NCI-H510A treated with DMSO at 0.1 percent for 48 hours (cell line): ENCODE measurements at places on chromosomes 16 and 17.

DNA sequence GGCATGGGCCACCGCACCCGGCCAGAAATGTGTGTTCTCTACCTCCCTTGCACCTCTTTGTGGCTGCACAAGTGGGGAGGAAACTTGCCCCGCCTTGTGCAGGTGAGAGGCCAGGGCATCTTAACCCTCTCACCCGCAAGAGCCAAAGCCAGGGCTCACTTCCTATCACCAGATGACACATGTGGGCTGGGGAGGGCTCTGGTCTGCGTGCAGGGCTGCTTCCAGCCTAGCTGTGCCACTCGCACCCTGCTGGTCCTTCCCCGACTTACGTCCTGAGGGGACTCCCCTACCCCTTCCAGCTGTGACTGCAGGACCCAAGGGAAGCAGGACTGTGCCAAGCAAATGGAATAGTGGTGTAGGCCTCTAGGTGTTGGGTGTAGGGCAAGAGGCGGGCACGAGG is 6.9 kb downstream of the MIEF2 start:
- DNase-seq, result no peak

- DNase-seq, result no peak
Observed at GRCh38 chr17:68441070-68441770, 16.1 kb downstream of the WIPI1 start.

DNA sequence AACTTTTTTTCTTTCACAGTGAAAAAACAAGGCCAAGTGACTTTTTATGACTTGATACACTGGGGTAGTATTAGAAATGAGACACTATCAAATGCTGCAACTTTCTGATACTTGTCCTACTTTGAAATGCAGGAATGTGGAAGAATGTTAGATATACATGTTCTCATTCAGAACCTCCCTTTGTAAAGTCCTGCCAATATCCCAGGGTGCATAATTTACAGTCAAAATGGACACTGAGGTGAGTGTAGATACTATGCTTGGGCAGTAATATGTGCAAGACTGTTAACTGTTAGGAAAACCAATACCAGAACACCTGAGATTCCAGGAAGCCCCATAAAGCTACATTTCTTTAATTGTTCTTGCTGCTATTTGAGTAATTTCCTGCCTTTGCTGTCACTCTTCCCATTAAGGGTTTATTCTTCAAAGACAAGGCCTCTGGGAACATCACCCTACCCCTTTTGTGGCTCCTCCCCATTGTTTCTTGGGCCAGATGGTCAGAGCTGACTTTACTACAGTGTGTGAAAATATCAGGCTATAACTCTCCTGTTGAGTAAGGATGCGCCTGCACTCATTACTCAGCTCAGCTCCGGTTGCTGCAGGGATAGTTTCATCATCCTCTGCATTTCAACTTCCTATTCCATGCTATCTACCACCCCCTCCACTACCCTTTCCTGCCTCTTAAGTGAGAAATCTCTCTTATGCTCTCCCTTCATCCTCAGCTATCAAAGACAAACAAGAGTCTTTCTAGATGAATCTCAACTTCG is 48.7 kb downstream of the TMEM100 start:
- no peak for DNase-seq

DNA sequence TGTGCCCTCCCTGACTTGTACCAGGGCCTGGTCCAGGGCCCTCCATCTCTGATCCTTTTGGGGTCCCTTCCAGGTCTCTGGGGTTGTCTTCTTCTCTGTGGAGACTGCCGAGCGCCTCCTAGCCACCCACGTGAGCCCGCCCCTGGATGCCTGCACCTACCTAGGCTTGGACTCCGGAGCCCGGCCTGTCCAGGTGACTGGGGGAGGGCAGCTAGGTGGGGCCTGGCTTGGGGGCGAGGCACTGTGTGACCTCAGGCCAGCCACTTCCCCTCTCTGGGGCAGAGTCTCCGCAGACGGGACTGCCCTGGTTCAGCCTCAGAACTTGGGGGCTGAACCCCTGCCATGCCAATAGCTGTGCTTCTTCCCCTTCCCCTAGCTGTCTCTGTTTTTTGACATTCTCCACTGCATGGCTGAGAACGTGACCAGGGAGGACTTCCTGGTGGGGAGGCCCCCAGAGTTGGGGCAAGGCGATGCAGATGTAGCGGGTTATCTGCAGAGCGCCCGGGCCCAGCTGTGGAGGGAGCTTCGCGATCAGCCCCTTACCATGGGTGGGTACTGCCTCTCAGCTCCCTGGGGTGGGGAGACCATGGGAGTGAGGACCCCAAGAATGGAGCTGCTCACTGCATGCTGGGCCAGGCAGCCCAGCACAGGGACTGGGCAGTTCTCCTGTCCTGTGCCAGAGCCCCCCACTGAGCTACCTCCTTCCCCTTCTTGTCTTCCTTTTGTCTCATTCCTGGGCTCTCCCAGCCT is 14.6 kb downstream of the FCSK start:
- DNase-seq, result no peak

GRCh38 chr17:37054894-37055293 is 106.1 kb downstream of the AATF start:
- DNase-seq, result no peak

GRCh38 chr17:77363821-77364361 is 223.1 kb downstream of the SEC14L1 start:
- no peak for DNase-seq

DNA sequence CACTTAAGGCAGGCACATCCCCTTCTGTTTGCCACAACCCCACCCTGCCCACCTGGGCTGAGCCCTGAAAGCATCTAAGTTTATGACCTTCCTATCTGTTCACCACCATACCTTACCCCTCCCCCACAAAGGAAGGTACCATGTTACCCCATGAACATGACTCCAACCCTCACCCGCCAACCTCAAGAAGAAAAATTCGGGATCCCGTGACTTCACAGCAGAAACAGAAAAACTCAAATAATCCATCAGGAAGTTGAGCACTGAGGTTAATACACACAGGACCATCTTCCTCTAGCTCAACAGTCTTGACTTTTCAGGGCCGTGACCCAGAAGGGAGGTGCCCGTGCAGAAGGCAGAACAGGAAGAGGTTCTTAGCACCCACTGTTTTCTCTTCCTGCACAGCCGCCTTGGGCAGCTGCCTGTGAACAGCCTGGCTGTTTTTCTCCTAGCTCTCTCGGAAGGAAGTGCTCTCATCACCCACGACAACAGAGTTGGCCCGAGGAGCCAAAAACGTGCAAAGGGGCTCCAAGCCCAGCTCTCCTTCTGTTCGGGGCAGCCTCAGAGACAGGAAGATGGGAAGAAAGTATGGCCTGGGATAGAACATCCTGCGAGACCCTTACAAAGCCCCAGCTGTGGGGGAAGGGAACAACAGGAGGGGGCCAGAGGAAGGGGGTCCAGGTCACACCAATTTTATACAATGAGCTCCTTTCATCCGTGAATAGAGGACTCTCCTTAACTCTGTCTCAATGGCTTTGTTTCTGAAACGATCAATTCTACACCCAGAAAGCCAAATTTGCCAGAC is 101.1 kb downstream of the XYLT1 start:
- no peak for DNase-seq

DNA sequence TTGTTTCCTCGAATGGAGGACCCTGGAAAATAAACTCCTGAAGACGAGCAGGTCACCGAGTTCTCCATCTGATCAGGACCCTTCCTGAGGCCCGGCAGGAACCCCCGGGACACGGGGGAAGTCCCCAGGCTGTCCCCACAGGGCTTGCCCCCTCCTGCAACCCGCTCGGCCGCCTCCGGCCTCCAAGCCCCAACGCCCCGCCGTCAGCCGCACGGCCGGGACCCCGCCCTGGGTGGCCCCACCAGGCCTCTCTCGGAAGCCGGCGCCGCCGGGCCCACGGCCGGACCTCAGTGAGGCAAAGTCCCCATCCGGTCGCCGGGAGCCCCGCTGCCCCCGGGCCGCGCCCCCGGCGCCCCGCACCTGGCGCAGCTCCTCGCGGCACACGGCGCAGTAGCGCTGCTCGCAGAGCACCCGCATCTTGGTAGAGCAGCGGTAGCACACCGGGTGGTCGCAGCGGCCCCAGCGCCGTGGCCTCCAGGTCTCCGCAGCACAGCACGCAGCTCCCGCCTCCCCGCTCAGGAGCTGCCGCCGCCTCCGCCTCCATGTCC is 383 bp downstream of the ZNF598 start:
- no peak for DNase-seq

DNA sequence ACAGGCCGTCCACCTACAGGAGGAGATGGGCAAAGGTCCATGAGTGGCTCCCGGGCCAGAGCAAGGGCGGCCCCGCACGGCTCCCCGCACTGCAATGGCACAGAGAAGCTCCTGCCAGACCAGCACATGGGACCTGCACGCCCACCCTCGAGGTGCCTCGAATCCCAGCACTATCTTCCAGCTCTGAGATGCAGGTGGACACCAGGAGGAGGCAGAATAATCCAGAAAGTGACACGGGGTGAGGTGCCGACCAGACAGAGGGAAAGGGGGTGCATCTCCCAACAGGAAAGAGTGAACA is 26.5 kb upstream of the C16orf95 start:
- no peak for DNase-seq

DNA sequence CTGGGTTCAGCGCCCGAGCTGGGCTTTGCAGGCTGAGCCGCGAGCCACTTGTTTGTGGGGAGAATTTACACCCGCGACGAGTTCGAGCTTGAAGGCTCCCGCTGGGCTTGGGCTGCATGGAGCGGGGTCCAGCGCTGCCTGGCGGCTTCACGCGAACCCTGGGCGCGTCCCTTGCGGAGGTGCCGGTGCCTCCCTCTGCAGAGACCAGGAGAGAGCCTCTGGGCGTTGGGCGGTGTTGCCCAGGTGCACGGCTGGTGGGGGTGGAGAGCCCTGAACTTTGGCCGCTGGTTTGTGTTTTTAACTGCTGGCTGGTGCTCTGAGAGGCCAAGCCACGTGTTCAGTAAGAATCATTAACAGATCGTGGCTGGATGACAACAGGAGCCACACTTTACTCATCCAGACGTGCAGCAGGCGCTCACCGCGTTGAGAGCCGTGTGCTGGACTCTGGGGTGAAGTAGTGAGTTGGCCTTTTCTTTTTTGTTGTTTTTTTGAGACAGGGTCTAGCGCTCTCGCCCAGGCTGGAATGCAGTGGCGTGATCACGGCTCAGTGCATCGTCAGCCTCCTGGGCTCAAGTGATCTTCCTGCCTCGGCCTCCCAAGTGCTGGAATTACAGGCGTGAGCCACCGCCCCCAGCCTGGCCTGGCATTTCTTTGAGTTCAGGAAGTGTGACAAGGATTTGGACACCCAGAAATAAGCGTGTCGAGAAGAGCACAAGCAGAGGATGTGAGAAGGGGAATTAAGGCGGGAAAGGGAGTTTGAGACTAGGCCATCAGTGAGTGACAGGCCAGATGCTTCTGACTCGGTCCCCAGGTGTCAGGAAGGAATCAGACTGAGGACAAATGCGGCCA is 827 bp downstream of the CDK10 start:
- no peak for DNase-seq

GRCh38 chr16:30185683-30186421 is 2.5 kb downstream of the CORO1A start:
- no peak for DNase-seq

- DNase-seq, result peak; percentile 37
Observed at GRCh38 chr17:80991645-80992076, at the start of gene CHMP6. Gene CHMP6, plus strand, starts transcription at chr17:80991841. Its CDS starts 78 bp downstream, at chr17:80991919.

- DNase-seq, result no peak
Observed at GRCh38 chr16:67551972-67552371, 10.4 kb upstream of the CTCF start.

GRCh38 chr17:31789707-31790505 is 69.1 kb downstream of the COPRS start:
- no peak for DNase-seq

DNA sequence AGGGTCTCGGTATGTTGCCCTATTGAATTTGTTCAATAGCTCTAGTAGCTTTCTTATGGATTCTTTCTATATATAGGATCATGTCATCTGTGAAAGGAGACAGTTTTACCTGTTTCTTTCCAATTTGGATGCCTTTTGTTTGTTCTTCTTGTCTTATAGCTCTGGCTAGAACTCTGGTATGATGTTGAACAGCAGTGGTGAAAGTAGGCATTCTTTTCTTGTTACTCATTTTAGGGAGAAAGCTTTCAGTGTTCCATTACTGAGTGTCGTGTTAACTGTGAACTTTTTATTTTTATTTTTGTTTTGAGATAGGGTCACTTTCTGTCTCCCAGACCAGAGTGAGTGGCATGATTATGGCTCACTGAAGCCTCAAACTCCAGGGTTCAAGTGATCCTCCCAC is 21.2 kb downstream of the EFCAB5 start:
- no peak for DNase-seq

DNA sequence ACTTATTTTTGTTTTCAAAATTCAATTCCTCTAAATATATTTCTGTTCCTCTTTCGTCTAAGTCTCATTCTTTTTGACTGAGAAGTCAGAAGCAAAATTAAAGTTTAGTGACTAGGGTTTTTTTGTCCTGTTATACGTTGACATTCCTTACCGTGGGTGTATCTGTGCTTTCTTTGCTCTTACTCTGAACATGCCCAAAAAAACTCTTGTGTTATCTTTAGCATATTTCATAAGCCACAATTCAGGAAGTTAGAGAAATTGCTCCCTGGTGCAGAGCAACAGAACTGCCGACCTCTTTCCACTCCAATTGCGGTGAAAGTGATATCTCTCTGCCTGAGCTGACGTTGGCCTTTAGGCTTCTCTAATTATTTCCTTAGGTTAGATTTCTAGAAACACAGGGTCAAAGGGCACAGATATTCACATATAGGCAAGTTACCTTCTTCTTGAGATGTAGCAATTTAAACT is 65.7 kb downstream of the CENPV start:
- no peak for DNase-seq

DNA sequence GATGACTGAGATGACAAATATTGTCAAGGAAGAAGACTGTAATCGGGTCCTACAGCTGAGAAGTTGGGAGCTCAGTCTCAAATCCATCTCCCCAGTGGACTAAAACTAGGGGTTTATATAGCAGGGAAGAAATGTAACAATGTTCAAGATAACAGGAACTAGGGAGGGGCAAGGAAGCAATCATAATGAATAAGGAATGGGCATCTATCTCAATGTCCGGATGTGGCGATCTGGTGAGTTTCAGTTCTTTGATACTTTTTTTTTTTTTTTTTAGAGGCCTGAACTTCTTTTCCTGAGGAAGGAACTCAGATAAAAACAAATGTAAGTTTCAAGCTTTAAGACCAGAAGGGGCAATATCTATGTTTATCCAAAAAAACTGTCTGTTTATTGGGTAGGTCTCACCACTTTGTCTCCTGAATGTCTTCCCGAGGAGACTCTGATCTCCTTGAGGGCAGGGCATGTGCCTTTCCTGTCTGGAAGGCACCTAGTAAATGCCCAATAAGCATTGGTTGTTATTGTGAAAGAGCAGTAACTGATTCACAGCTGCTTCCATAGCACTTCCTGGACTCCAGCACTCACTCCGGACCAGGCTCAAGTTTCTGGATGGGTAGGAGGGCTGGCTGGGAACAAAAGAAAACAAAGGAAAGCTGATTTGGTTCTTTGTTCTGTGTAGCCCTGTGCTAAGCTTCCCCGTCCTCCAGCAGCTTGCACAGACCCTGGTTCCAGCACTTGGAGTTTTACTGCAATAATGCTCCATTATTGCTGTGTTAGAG is 51.9 kb downstream of the MEOX1 start:
- DNase-seq, result no peak

GRCh38 chr16:976389-976931 is 5.1 kb upstream of the SOX8 start:
- DNase-seq, result no peak

- no peak for DNase-seq
Observed at GRCh38 chr17:45404870-45405249, 27.8 kb downstream of the ARHGAP27 start.

- DNase-seq, result no peak
Observed at GRCh38 chr16:80254970-80255369, 285.8 kb upstream of the DYNLRB2 start.
